Endothelial cell of coronary artery (primary cell): ENCODE measurements at places on chromosomes 4 and X. TPM values are rescaled to one million over a fixed set of nuclear protein-coding genes. Genes with fewer than 3 reads are reported as not detected.

The METTL14 gene
- total RNA-seq = 17.7 and 20.0 TPM in 2 replicates

The CENPVL1 gene
- total RNA-seq = not detected in 2 replicates

The GPR143 gene
- 2.6 and 3.1 TPM in 2 replicates for total RNA-seq

The CHRDL1 gene
- total RNA-seq = not detected in 2 replicates

The PLK4 gene
- total RNA-seq = 6.8 and 18.1 TPM in 2 replicates

The IL1RAPL1 gene
- 0.19 and 1.9 TPM in 2 replicates for total RNA-seq

The TEX13D gene
- not detected in 2 replicates for total RNA-seq

The CFAP99 gene
- total RNA-seq = under 0.01 and 0.09 TPM in 2 replicates
